Colonic mucosa (tissue), 4 donors: ENCODE measurements at places on chromosomes 3 and 15.

- H3K27ac ChIP-seq, result no peak overlapping the region
- no peak for DNase-seq
- no peaks in the 10 kb centered on the region for H3K36me3 ChIP-seq
- no peaks in the 10 kb centered on the region for H3K27me3 ChIP-seq
Measured at GRCh38 chr15:81155375-81156218, 21.5 kb downstream of the CFAP161 start.

DNA sequence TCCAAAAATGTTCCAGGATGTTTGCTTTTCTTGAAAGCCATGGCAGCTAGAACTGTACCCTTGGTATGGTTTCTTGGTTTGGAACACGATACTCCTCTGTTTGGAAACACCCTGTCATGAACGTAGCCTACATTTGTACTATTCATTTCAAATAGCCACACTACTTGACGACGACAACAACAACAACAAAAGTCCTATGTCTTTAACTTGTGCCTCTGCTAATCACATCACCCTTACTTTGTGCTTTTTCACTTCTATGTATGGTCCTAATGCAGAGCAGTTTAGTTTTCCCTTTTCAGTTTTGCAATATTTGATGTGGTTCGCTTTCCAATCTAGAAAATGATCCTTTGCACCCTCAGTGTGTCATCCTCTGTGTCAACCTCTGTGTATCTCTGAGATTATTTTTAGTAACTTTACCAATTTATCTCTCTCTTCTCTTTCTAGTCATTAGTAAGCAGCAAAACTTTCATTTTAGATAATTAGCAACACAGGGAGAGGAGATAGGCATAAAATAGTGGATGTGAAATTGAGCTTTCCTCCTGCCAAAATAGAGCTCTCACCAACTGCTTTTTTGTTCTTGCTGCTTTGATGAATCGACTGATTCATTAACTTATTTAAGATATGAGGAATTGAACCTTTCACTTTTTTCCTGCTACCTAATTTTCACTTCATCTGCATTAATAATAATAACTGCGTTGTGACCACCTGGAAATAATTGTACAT, 44.1 kb upstream of the TP63 start:
- H3K4me3 ChIP-seq, result no peak overlapping the region
- H3K4me1 ChIP-seq, result no peaks in the 10 kb centered on the region
- H3K27ac ChIP-seq, result no peak overlapping the region
- DNase-seq, result no peak
- H3K36me3 ChIP-seq, result no peaks in the 10 kb centered on the region

- H3K4me3 ChIP-seq, result no peak overlapping the region
- H3K36me3 ChIP-seq, result no peaks in the 10 kb centered on the region
- DNase-seq, result no peak
- H3K27ac ChIP-seq, result no peak overlapping the region
- peaks cover 4% of the 10 kb centered on the region for H3K4me1 ChIP-seq
Measured at GRCh38 chr15:91471468-91471867, 371.4 kb downstream of the SV2B start.

GRCh38 chr3:52678265-52679198, 7.2 kb downstream of the PBRM1 start:
- no peaks in the 10 kb centered on the region for H3K27me3 ChIP-seq
- H3K36me3 ChIP-seq, result peaks cover 5% of the 10 kb centered on the region
- H3K4me3 ChIP-seq, result no peak overlapping the region
- peaks cover 4% of the 10 kb centered on the region for H3K4me1 ChIP-seq
- no peak for DNase-seq

GRCh38 chr3:25678581-25678980, 13.9 kb upstream of the TOP2B start:
- H3K4me1 ChIP-seq, result no peaks in the 10 kb centered on the region
- no peaks in the 10 kb centered on the region for H3K36me3 ChIP-seq
- H3K27me3 ChIP-seq, result no peaks in the 10 kb centered on the region
- no peak overlapping the region for H3K27ac ChIP-seq
- H3K4me3 ChIP-seq, result no peak overlapping the region

GRCh38 chr15:65377976-65378366, at the start of gene IGDCC3:
IGDCC3 (minus strand) TSS chr15:65378002; CDS start chr15:65377788, 214 bp downstream.
- peaks cover 42% of the 10 kb centered on the region for H3K27me3 ChIP-seq
- no peak for DNase-seq
- peak within 1 kb of the TSS; percentile 38 for H3K4me3 ChIP-seq
- no peak within 1 kb of the TSS for H3K27ac ChIP-seq

- H3K36me3 ChIP-seq, result no peaks in the 10 kb centered on the region
- no peaks in the 10 kb centered on the region for H3K27me3 ChIP-seq
- no peak for DNase-seq
- H3K4me3 ChIP-seq, result no peak overlapping the region
- H3K4me1 ChIP-seq, result no peaks in the 10 kb centered on the region
Measured at GRCh38 chr3:43907508-43907858, 216.7 kb downstream of the ABHD5 start.

- no peak for DNase-seq
- no peak overlapping the region for H3K4me3 ChIP-seq
- no peaks in the 10 kb centered on the region for H3K36me3 ChIP-seq
- H3K4me1 ChIP-seq, result no peaks in the 10 kb centered on the region
Measured at GRCh38 chr3:122989856-122990575, 37.5 kb downstream of the SEMA5B start.

DNA sequence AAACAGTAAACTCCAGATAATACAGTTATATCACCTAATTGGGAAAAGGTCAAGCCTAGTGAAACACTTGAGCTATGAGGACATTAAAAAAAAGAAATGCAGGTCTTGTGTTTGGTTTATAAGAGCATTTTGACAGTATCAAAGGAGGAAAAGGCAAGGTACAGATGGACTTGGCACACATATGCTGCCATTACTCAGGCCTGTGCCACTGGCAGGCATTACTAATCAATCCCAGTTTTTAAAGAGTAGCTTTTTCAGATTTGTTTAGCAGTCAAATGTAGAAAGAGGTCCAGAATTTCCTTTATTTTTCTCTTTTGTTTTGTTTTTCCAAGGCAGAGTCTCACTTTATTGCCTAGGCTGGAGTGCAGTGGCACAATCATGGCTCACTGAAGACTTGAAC, 38.9 kb downstream of the MDFIC2 start:
- H3K4me3 ChIP-seq, result no peak overlapping the region
- no peak for DNase-seq
- H3K36me3 ChIP-seq, result no peaks in the 10 kb centered on the region
- no peak overlapping the region for H3K27ac ChIP-seq
- H3K27me3 ChIP-seq, result no peaks in the 10 kb centered on the region
- no peaks in the 10 kb centered on the region for H3K4me1 ChIP-seq

- no peaks in the 10 kb centered on the region for H3K4me1 ChIP-seq
- H3K4me3 ChIP-seq, result no peak overlapping the region
- H3K36me3 ChIP-seq, result no peaks in the 10 kb centered on the region
- DNase-seq, result no peak
Measured at GRCh38 chr3:45345846-45346580, 42.4 kb upstream of the LARS2 start.

DNA sequence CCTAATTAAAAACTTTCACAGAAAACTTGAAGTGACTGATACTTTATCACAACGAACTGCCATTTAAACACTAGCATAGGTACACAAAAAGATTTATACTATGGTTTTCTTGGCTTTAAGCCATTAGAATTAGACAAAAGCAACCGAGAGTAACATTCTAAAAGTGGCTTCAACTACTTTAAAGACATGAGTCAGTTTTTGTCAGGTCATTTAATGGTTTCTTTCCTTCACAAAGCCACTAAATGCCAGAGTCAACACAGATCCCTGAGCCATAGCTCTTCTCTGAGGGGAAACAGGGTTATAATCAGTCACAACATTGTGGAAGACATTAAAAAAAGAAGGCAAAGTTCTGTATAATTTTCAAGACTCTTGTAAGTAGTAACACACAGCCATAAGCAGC, 54.6 kb downstream of the CAPN3 start:
- H3K27ac ChIP-seq, result no peak overlapping the region
- H3K36me3 ChIP-seq, result peaks cover 9% of the 10 kb centered on the region
- DNase-seq, result no peak
- no peaks in the 10 kb centered on the region for H3K4me1 ChIP-seq

- no peak overlapping the region for H3K4me3 ChIP-seq
- H3K27me3 ChIP-seq, result no peaks in the 10 kb centered on the region
- no peaks in the 10 kb centered on the region for H3K36me3 ChIP-seq
- H3K27ac ChIP-seq, result no peak overlapping the region
Measured at GRCh38 chr15:95795386-95795785, 535.1 kb upstream of the NR2F2 start.

GRCh38 chr3:111810909-111811308, 48.2 kb upstream of the PHLDB2 start:
- no peak overlapping the region for H3K27ac ChIP-seq
- H3K27me3 ChIP-seq, result no peaks in the 10 kb centered on the region
- DNase-seq, result no peak
- H3K4me1 ChIP-seq, result no peaks in the 10 kb centered on the region
- no peaks in the 10 kb centered on the region for H3K36me3 ChIP-seq

DNA sequence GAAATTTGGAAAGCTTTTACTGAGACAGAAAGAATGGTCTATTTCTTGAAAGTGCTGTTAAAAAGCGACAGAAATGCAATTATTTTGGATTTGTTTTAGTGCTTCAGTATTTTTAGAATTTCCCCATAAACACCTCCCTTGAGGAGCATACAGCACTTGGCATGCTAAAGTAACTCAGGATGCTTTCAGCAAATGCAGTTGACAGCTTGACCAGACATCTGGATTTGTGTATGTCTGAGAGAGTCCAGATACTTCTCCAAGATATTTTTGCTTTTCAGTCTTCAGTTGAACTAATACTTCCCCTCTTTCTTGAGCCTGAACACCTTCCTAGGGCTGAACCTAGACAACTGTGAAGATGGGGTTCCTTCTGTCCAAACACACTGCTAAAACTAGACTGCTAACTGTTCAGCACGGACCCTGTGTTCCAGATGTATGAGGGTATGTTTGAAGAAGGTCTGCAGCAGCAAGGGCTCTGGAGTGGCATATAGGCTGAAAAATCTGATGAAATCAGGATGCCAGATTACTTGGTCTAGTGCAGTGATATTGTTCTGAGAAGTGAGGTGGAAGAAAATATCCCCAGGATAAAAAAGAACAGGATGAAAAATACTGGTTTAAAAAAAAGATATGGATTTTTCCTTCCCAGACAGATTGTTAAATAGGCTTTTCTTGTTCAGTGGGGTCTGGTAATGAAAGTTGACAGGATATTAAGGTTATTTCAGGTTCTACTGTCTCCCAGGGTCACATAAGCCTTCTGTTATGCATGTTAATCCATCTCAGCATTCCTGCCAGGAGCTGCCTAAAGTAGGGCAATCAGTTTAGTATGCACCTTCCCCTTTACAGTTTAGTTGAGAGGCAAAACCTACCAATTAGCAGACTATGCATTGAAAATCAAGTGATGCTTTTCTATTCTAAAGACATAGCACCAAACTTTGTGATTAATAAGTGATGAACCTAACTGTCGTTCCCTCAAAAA, 516.9 kb upstream of the TBL1XR1 start:
- no peaks in the 10 kb centered on the region for H3K27me3 ChIP-seq
- H3K36me3 ChIP-seq, result no peaks in the 10 kb centered on the region
- no peak overlapping the region for H3K4me3 ChIP-seq
- no peak overlapping the region for H3K27ac ChIP-seq

GRCh38 chr15:69743091-69743490, 290.5 kb downstream of the RPLP1 start:
- no peaks in the 10 kb centered on the region for H3K36me3 ChIP-seq
- H3K4me3 ChIP-seq, result no peak overlapping the region
- no peak overlapping the region for H3K27ac ChIP-seq
- H3K4me1 ChIP-seq, result no peaks in the 10 kb centered on the region
- H3K27me3 ChIP-seq, result no peaks in the 10 kb centered on the region
- DNase-seq, result no peak

DNA sequence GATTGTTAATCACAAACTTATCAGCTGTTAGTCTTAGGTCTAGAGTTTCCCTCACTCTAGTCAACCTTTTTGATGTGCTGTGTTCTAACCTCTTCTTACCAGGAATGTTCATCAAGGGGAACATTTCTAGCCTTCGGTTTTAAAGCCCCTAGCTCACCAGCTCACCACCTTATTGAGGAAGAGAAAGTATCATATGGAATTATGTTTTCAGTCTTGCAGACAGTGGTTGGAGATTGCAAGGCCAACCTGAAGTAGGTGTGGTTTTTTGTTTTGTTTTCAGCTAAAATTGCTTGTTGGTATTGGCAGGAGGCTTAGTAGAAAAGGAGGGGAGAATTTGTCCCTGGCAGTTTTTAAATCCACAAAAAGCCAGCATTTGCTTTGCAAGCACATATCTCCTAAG, 48.4 kb upstream of the CCDC80 start:
- no peaks in the 10 kb centered on the region for H3K27me3 ChIP-seq
- H3K27ac ChIP-seq, result no peak overlapping the region
- no peaks in the 10 kb centered on the region for H3K4me1 ChIP-seq
- no peak overlapping the region for H3K4me3 ChIP-seq
- H3K36me3 ChIP-seq, result no peaks in the 10 kb centered on the region
- DNase-seq, result no peak
